Activated CD4-positive, alpha-beta T cell treated with anti-CD3 and anti-CD28 coated beads, Interleukin-2, amount 50 U/mL, for 24 hours (primary cell): ENCODE measurements at places on chromosomes 2 and 18.

DNA sequence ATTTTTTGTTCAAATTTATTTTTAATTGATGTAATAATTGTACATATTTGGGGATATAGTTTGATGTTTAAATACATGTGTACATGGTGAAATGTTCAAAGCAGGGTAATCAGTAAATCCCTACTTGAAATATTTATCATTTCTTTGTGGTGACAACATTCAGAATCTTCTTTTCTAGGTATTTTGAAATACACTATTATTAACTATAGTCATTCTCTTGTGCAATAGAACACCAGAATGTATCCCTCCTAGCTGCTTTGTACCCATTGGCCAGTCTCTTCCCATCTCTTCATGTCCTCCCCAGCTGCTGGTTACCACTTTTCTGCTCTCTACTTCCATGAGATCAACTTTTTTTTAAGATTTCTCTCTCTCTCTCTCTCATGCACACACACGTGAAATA is 126.5 kb downstream of the ZNF407 start:
- no peak for DNase-seq

- DNase-seq: no peak
These were observed 80.9 kb downstream of the CHRNA1 start for GRCh38 chr2:174683392-174683759.

GRCh38 chr2:142650601-142651000 is 226.9 kb upstream of the KYNU start:
- DNase-seq: no peak

DNA sequence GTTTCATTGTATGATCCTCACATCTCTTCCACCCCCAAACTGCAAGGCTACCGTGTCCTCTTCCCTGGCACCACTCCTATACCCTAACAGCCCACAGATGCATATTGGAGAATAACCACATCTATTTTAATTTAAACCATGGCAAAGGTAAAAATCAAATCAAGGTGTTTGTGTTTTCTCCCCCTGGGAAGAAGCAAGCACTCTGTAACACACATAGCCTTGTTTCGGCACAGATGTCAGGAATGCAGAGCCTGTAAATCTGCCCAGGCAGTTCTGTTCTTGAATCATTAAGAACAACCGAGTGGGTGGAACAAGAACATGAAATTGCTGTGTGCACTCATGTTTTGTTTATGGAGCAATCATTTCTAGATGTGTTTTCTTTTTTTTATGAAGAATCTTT is 6.8 kb upstream of the COX7A2L start:
- no peak for DNase-seq

DNA sequence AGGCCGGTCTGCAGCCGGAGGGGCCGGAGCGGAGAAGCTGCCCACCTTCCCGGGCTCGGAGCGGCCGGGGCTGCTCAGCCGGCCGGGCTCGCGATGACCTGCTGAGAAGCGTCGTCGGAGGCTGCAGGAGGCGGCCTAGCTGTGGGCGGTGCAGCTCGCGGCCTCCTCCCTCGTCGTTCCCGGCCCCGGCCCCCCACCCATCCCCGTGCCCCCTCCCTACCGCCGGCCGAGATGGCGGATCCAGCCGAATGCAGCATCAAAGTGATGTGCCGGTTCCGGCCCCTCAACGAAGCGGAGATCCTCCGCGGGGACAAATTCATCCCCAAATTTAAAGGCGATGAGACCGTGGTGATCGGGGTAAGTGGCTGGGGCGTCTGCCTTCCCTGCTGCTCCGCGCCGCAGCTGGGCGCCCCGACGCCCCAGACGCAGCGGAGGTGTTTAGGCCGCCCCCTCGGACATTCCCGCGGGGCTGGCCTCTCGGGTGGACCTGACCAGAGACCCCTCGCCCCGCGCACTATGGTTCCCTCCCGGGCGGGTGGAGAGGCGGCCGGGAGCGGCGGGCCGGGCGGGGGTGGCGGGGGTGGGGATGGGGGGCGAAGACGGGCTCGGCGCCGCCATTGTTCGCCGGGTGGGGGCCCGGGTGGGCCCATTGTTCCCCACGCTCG is 492 bp downstream of the KIF5C start:
- DNase-seq: no peak

- no peak for DNase-seq
These were observed 797.7 kb downstream of the MBD2 start for GRCh38 chr18:53426666-53427184.

GRCh38 chr18:23204589-23205235 is 69.4 kb downstream of the CABLES1 start:
- no peak for DNase-seq

GRCh38 chr2:19238440-19239060 is 119.9 kb downstream of the OSR1 start:
- DNase-seq: no peak

- DNase-seq: peak; percentile 31
These were observed 33.6 kb downstream of the KIDINS220 start for GRCh38 chr2:8803658-8804379.

GRCh38 chr2:20349513-20349921 is 1.1 kb downstream of the PUM2 start:
- DNase-seq: no peak

GRCh38 chr18:57835904-57836303 is 32.8 kb upstream of the ATP8B1 start:
- no peak for DNase-seq

GRCh38 chr18:74540652-74541421 is 6.5 kb downstream of the CNDP1 start:
- no peak for DNase-seq

- DNase-seq: no peak
These were observed 51.6 kb downstream of the MRPL33 start for GRCh38 chr2:27823135-27823534.

GRCh38 chr2:46181789-46182530 is 115.2 kb upstream of the EPAS1 start:
- no peak for DNase-seq

GRCh38 chr2:104774631-104775030 is 79.3 kb upstream of the POU3F3 start:
- DNase-seq: no peak

DNA sequence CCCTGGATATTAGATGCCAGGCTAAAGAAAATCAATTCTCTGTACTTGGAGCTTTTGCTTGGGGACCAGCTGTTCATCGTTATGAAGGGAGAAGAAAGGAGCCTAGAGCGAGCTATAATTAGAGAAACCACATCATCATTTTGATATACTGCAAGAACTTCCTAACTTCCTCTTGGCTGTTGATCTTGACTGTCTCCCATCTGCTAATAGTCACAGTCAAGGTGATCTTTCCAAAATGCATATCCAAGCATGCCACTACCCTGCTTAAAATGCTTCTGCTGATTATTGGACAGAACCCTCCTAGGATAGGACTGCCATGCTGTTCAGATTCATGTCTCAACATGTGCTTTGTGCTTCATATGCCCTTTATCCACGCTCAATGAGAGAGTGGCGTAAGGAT is 54.8 kb downstream of the RAPGEF4 start:
- DNase-seq: no peak

- DNase-seq: no peak
These were observed 1341.5 kb upstream of the ACVR2A start for GRCh38 chr2:146503366-146503765.

GRCh38 chr2:97966545-97967215 is 29.1 kb downstream of the TMEM131 start:
- DNase-seq: no peak

DNA sequence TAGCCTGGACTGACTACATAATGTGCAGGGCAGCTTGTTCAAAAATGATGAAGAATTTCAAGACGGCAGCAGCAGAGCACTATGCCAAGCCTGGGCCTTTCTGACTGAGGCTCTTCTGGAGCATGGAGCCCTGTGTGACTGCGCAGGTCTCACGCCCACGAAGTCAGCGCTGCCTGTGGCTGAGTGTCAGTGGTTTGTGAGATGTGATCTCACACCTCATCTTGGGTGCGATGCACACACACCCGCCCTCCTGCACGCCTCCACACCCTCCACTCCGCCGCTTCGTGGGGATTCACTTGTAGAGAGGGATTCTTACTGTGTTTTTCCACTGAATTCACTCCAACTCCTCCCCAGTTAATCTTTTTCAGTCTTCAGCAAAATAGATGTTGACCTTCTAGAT is 103.9 kb downstream of the VIT start:
- DNase-seq: peak; percentile 12

GRCh38 chr2:68939962-68940361 is 12.7 kb downstream of the GKN2 start:
- no peak for DNase-seq

GRCh38 chr2:195021711-195022507 is 635.1 kb upstream of the SLC39A10 start:
- DNase-seq: no peak

- DNase-seq: no peak
These were observed 56.2 kb downstream of the ZCCHC2 start for GRCh38 chr18:62578980-62579511.

DNA sequence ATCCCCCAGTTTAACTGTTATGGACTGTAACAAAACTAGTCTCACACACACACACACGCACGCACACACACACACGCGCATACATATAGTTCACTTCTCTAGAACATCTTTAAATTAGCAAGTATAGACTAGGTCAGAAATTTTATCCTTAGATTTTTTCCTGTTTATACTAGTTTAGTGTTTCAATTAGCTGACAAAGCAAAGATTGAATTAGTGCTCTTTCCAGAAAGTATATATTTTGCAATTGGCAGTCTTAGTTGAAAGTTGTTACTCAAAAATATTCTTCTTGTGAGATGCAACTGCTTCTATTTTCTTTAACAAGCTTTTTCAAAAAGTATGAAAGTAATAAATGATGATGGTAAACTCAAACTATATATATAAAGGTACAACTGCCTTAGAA is 22.5 kb downstream of the PLEKHA3 start:
- no peak for DNase-seq

- no peak for DNase-seq
These were observed 48.5 kb downstream of the ARL6IP6 start for GRCh38 chr2:152766928-152767327.

- DNase-seq: no peak
These were observed 200.9 kb upstream of the RAB6C start for GRCh38 chr2:129778584-129778877.

DNA sequence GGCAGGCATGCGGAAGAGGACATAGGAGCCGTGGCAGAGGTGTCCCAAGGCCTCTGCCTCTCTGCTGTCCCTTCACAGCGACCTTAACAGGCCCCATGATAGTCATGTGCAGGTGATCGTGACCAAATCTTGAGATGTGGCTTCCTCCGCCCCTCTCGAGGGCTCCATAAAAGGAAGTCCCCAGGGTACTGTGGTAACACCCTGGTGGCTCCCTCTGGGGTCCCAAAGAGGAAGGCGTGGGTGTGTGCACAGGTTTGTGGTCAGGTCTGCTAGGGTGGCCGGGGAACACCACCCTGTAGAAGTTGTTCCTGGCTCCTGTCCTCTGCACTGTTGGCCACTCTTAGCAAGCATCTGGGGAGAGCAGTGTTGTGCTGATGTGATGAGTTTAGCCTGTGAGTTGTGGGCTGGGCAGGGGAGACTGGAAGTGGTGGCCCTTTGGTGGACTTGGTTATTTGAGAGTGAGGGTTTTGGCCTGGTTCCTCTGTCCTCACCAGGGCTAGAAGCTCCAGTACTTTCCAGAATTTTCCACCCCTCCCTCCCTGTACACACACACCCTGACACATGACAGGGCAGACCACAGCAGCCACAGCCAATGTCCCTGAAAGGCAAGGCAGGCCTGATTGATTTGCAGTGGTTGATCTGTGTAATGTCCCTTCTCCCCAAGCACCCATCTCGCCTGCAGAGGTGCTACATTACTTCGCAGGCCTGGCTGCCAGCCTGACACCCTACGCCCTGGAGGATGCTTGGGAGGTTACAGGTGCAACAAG is 68.9 kb upstream of the BOD1L2 start:
- DNase-seq: no peak

DNA sequence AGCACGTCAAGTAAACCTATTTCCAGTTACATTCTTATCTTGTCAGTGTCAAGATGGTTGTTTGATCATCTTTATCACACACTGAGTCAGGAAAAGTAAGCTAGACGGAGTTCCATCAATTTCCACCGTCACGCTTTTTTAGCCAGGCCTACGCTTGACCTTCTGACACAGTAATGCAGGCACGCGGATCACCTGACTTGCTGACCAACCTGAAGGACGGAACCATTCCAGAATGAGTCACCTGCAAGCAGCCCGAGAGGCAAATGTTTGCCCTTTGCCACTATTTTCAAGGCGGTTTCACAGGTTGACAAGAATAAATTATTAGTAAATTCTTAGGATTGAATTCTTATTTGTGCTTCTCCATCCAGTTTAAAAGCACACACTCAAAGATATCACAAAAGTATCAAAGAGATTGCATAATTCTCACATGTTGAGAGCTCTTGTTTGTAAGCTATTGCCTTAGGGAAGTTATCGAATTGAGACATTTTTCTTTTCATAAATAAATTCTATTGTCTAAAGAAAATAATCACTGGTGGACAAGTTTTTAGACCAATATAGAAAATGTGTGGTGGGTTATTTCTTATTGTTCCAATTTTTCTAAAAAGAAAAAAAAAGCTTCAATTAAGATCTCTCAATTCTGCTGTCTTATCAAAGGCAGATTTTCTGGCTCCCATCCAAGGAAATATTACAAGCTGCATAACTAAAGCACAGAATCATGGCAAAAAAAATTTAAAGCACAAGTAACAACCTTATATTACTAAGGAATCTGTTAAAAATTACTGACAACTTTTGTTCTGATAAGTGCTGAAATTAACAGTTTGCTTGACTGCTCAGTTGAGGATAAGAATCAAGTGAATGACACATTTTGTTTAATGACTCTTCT is 31.9 kb downstream of the UXS1 start:
- DNase-seq: no peak

GRCh38 chr2:36670881-36671595 is 25.5 kb upstream of the VIT start:
- no peak for DNase-seq

DNA sequence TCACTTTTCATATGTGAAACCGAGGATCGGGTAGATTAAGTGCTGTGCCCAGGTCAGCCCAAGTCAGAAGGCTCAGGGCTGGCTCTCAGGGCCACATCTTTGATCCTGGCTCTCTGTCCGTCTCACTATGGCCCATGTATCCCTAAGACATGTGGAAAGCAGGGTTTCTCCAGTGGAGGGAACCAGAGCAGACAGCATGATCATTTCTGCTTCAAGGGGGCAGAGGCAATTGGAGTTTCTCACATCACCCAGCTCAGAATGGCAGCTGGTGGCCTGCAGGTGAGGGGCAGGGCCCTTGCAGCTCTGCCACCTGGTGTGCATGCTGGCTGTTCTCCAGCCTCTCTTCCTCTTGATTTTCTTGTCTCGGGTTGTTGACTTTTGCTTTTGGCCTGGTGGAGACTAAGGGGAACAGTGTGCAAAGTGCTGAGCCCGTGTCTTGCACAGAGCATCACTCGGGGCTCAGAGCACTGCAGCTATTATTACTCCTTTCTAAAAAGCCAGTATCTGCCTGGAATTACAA is 27.0 kb downstream of the LDLRAD4 start:
- DNase-seq: no peak

DNA sequence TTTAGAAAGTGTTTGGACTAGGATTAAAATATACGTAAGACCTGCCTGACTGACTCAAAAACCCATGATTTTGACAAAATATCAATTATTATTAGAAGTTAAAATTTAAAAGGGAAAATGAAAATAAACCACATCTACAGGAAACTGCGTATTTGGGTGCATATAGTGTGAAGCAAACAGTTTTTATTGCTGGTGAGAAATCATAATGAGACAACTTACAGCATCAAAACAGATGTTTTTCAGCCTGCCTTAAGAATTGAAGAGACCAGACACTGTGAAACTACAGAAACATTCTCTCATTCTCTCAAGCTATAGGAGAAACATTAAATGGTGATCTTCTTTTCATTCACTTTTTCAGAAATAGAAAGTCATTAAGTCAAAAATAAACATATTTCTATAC is 62.9 kb downstream of the RAD51AP2 start:
- DNase-seq: no peak

- DNase-seq: no peak
These were observed 347.0 kb downstream of the KIAA1328 start for GRCh38 chr18:37175727-37176620.

- DNase-seq: no peak
These were observed 3.4 kb downstream of the LPIN1 start for GRCh38 chr2:11749646-11750349.
